ENCODE measurements at places on chromosomes 16 and 17.

GRCh38 chr17:82835122-82835521 is 4.7 kb downstream of the ZNF750 start:
- peak; percentile 59 for DNase-seq

- DNase-seq: no peak
These were observed 448 bp downstream of the MT1M start for GRCh38 chr16:56632848-56633365.

- no peak for DNase-seq
These were observed 319.5 kb upstream of the SOX9 start for GRCh38 chr17:71801301-71801700.

DNA sequence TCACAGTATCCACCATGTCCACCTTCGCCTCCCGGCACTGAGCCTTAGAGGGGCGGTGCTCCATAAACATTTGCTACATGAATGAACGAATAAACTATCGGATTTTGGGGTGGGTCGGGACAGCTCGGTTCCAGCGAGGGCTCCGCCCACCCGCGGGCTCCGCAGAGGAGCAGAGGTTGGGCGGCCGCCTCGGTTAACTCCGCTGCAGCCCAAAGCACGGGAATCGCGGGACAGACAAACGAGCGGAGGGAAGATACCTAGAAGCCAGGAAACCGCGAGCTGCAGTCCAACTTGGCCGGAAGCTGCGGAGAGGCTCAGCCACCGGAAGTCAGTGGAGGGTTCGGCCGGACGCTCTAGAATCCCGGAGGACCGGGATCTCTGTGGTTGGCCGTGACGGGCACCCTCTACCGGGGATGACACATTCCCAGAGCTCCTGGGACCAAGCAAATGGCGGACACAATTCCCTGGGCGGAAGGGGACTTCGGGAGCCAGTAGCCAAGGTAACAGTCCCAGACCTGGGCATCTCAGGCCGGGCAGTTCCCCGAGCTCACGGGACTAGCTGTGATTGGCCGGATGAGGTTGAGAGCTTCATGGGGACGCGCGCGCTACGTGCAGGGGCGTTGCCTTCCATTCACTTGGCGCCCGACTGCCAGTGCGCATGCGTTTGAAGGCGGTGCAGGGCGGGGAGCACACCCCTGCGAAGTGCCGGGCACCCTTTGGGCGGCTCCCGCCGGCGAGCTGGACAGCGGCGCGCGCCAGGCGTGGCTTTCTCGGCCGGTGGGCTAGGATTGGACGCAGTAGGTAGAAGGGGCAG is 489 bp upstream of the MAPK7 start:
- peak; percentile 99 for DNase-seq

GRCh38 chr17:1693339-1693738 is 8.7 kb upstream of the PRPF8 start:
- no peak for DNase-seq

- peak; percentile 85 for DNase-seq
These were observed 10.2 kb upstream of the ETV4 start for GRCh38 chr17:43556292-43556691.

DNA sequence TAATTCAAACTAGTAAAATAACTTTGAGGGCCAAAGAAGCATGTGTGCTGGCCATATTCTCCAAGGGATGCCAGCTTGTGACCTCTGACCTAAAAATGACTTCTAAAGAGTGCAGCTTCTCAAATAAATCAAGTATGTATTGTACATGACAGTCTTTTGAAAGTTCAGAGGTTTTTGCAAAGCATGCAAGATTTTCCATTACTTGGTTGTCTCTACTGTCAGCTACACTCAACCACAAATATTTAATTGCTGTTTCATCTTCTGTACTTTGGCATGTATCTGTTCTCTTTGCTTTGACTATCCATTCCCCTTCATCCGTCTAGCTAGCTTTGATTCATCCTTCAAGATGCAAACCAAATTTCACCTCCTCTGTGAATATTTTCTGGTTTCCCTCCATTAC is 121.9 kb upstream of the HS3ST2 start:
- no peak for DNase-seq

- DNase-seq: no peak
These were observed 23.7 kb downstream of the NUDT7 start for GRCh38 chr16:77745972-77746371.

GRCh38 chr17:14050616-14051015 is 18.7 kb upstream of the COX10 start:
- DNase-seq: no peak

DNA sequence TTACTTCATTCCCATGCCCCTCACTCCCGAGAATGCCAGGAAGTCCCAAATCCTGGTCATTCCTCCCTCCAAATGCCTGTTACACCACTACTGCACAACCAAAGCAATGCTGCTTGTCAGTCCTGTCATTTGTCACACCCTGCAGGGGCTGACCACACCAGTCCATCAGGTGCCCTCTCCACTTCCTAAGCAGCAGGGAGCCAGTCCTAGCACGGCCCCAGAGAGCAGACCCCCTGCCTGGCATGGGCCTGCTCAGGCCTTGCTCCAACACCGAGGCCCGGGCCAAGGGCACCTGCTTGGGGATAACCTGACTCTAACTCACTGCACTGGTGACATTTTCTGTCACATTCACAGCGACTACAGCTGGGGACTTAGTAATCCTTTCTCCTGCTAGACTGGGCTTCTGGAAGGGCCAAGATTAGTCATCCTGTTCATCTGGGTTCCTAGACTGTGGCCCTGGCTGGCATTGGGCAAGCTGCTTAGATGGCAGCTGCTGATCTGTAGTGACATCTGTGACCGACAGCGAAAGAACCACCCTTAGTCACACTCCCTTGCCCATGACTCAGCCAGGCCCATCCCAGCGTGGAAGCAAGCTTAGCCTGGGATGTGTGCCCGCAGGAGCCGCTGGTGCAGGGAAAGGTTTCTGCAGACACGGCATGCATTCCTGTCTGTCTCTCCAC is 5.4 kb downstream of the ALYREF start:
- peak; percentile 40 for DNase-seq

- DNase-seq: peak; percentile 20
These were observed 1.3 kb downstream of the RAB37 start for GRCh38 chr17:74738051-74738996.

- no peak for DNase-seq
These were observed 63.3 kb downstream of the IRF8 start for GRCh38 chr16:85961988-85962915.

DNA sequence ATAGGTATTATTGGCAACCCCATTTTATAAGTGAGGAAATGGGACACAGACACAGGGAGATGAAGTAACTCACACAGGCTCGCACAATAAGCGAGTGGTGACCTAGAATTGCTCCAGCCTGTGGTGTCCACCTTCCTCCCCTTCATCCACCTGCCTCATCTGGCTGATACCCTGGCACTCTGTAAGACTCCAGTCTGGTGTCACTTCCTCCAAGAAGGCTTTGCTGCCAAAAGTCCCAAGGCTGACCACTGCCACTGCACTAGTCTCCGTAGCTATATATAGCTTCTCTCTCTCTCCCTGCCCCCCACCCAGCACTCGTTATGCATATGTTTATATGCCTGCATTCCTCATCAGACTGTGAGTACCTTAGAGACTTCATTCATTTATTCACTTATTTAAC is 66.1 kb upstream of the SREBF1 start:
- DNase-seq: no peak

DNA sequence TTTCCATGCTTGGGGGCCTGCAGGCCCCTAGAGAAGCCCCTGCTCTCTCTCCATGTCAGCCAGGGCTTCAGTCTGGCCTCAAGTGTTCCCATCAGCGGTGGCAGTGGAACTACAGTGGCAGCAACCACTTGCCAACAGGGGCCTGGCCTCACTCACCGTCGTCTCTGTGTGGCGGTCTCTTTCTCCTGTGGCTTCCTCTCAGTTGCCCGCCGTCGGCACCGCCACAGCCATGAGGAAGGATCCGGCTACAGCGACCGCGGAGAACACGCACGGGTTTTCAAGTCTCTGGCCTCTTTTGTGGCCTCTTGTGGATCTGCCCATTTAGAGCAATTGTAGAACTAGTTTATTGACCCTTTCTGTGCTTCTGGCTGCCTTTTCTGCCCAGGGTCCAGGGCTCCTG is 8.5 kb downstream of the ARMC7 start:
- no peak for DNase-seq

GRCh38 chr17:30717291-30718098 is 107.0 kb downstream of the CRLF3 start:
- DNase-seq: no peak

DNA sequence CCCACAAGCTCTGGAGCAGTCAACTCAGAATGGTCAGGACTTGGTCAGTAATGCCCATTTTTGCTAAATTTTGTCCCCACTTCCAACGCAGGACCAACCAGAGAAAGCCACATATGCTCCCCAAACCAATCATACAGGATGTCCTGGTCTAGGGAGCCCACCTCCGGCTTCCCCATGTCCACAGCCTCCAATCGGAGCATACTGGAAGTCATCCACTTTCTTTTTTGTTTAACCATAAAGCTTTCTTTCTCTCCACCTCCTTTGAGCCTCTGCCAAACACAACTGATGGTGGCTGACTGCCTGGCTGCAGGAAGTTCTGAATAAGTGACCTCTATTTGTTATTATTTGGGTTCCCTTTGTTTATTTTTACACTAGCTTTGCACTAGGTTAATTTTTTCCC is 549.1 kb downstream of the WWOX start:
- DNase-seq: no peak

DNA sequence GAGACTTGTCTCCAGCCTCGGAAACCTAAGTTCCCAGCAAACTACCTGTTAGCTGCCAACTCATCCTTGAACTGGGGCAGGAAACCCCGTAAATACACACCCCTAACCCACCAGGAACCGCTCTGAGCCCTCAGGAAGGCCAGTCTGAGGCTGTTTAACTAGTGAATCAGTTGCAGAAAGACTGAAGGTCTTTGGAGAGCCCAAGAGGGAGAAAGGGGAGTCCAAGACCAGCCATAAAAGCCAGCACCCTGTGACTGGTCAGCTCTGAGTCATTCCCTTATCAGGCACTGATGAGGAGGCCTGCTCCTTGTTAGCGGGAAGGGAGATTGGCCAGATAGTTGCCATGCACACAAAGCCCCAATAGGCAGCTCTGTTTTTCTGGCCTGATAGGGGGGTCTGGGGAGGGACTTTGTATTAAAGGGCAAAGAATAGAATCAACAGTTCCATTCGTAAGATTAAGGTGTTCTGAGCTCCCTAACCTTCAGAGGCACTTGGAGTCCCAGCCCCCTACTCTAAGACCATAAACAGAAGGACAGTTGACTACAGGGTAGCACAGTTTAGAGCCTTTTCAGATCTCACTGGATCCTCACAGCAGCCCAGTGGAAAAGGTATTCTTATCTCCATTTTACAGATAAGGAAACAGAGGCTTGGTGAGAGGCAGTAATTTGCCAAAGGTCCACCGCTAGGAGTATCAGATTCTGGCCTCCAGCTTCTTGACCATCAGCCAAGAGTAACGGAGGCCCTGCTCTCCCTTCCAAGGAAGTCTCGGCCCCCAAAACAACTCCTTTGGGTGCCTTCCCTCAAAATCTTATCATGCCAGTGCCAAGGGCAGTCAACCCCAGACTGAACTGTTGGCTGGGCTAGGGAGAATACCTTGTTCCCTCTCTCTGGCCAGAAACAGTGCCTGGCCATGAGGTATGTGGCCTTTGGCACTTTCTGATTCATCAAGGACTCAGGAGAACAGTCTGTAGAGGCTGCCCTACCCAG is 2.2 kb upstream of the KRT19 start:
- DNase-seq: no peak

Data from inflammatory macrophage treated with lipopolysaccharide for 4 hours (primary cell).